Germinal center (tissue), 1 donor: ENCODE measurements at places on chromosomes 2 and 18.
A peak's percentile ranks its signal among the peaks of the same experiment; 100 is the strongest.

DNA sequence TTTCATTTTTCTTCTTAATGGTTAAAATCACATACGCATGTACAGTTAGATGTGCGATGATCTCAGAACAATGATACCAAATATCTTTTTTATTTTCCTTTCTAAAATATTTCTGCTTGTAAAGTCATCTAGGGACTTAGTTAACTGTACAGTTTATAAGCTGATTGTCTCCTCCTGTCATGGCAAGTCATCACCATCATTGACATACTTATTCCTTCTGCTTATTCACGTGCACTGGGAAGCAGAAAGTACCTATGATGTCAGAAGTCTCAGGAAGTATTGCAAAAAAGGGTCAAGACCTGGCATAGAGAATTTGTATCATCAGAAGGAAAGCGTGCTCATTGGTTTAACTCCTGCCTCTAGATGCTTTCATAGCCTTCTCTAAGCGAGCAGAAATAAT is 154.2 kb downstream of the DSC3 start:
- DNase-seq = no peak

- no peak for DNase-seq
These were observed 184.0 kb downstream of the SCG2 start for GRCh38 chr2:223418131-223418530.

DNA sequence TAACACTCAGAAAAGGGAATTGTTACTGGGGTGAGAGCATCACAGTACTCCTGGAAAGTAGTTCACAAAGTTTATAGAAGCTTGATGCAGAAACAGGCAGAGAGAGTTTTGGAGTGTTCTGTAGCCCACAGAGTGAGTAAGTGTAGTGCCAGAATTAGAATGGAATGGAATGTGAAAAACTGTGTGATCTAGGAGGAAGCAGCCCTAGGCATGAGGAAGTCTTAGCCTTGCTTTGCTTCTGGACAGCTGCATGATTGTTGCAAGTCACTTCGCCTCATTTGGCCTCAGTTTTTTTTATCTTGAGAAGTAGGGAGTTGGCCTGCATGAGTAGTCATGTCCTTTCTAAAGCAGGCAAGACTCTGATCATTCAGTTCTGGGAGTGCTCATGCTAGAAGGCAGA is 10.9 kb downstream of the SERPINB12 start:
- no peak for DNase-seq

DNA sequence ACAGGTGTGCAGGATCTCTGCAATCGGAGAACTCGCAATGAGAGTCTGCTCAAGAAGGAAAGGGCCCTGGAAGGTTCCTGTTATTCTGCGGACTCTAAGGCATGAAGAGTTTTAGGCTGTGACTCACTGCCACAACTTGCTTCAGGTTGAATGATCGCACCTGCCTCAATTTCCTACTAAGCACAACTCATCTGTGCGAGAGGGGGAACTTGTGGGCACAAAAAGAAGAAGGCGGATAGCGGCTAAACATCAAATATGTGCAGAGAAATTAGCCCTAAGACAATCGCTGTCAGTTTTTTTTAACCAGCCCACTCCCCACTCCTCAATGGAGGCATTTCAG is 14.0 kb upstream of the CREG2 start:
- DNase-seq = peak; percentile 24

DNA sequence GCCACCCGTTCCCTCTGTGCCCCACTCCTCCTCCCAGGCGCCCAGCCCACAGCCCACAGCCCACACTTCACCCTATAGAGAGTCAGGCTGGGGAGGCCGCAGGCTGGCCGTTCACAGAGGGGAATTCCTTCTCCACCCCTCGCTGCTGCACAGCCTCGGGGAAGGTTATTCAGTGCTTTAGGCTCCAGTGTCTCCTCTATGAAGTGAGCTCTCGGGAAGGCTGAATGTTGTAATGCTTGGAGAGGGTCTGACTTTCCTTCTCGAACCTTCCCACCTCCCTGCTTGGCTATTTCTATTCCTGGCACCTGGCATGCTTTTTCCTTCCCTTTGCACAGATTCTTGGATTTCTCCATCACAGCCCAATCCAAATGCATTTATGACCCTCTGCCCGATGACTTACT is 62.5 kb upstream of the SMAD7 start:
- DNase-seq = no peak
